HAP-1 (cell line): ENCODE measurements at places on chromosomes 16 and 17.

GRCh38 chr17:75041656-75042280 is 5.0 kb downstream of the ATP5PD start:
- DNase-seq: no peak

GRCh38 chr17:34733333-34733732 is 154.0 kb downstream of the TMEM132E start:
- no peak for DNase-seq

DNA sequence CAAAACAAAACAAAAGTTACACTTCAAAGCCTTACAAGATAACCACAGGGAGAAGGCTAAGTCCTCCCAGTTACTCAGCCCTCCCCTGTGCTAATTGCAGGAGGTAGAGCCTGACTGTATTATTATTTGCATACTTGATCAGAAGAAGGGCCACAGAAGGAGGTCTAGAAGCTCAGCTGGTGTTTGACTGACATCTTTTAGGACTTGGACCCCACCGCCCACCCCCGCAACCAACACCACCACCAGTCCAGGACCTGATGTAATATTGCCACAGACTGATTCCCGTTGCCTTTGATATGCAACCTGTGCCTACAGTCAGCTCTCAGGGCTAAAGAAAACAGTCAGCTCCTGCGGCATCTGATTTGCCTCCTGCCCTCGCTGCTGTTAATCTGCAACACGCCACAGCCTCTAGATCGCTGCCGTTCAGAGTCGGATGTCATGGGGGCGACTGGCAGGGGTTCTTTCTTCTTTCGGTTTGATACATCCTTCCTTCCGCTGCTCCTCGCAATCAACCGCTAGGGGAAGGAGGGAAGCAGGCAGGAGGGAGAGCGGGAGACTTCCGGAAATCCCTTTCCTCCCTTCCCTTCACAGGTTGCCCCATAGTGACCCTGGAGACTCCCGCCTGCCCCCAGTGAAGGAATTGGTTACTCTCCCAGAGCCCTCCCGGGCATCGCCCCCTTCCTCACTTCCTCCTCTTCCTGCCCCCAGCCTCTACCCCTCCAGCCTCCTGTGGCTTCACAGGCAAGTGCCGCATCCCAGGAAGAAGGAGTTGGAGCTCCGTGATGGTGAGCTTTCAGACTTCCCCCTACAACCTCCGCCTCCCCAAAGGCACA is 90.5 kb upstream of the SOX9 start:
- DNase-seq: no peak

- DNase-seq: peak; percentile 49
Observed at GRCh38 chr16:23835390-23836077, at the start of gene PRKCB. Gene PRKCB, plus strand, starts transcription at chr16:23835983.

DNA sequence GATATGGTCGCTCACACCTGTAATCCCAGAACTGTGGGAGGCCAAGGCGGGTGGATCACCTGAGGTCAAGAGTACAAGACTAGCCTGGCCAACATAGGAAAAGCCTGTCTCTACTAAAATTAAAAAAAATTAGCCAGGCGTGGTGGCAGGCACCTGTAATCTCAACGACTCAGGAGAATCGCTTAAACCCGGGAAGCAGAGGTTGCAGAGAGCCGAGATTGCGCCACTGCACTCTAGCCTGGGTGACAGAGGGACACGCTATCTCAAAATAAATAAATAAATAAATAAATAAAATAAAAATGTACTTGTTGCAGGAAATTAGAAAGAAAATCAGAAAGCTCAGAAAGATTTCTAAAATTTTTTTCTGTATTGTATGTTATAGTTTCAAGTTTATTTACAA is 113.9 kb downstream of the LITAF start:
- no peak for DNase-seq
